NCI-H69 (cell line): ENCODE measurements at places on chromosomes 3 and 15.

GRCh38 chr15:83200162-83200561 lies 7.5 kb downstream of the HDGFL3 start:
- no peak for DNase-seq

DNA sequence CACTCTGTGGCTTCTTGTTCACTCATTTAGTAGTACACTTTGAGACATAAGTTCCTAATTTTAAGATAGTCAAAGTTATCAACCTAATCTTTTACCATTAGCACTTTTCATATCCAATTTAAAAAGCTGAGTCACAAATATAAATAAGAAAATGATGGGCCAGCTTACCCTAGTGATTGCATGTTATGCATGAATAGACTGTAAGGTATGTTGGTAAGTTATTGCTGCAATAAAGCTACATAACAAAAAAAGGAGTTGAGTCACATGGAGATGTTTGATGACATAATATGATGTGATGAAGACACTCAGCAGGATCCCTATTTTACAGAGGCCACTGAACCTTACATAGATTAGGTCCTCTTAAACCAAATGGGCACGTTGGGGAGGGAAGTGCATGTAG lies 161.3 kb downstream of the OCA2 start:
- no peak for DNase-seq

GRCh38 chr3:34261001-34261385 lies 462.6 kb downstream of the PDCD6IP start:
- no peak for DNase-seq

GRCh38 chr3:14391033-14391432 lies 11.4 kb upstream of the SLC6A6 start:
- peak; percentile 92 for DNase-seq

DNA sequence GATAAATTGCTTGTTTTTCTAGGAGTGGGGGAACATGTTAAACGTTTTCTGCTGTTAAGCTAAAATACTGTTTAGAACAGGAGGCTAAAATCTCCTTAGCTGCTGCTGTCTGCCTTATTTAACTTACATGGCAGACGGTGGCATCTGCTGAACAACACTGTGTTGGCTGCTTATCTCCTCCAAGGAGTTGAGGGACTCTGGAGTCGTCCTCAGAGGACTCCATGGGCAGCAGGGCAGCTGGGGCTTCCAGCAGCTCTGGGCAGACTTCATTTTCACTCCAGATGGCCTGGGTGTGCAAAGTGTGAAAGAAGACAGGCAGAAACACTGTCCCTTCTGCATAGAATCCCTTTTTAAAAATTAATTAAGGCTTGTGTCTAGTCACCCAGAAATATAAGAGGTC lies 52.9 kb upstream of the NUDT16 start:
- DNase-seq: no peak

- no peak for DNase-seq
Measured at GRCh38 chr15:94185547-94186236, 45.7 kb upstream of the MCTP2 start.

DNA sequence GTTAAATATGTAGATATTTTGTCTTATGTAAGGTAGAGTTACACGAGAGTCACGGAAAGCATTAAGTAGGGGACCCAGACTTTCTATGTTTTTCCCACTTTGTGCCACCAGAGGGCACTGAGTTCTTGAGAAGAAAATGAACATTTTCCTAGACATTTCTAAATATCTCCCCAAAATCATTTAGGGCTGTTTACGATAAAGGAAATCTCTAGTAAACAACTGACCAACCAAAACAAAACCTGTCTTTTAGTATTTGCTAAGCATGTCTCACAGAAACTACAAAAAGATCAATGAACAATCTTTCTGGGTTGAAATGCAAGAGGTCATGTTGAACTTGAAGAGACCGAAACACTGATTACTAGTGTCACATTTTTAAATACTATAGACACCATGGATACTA lies 16.1 kb downstream of the POU1F1 start:
- peak; percentile 58 for DNase-seq

- no peak for DNase-seq
Measured at GRCh38 chr3:9638155-9638554, 11.2 kb upstream of the MTMR14 start.

- no peak for DNase-seq
Measured at GRCh38 chr3:100027321-100027720, 87.0 kb downstream of the FILIP1L start.

DNA sequence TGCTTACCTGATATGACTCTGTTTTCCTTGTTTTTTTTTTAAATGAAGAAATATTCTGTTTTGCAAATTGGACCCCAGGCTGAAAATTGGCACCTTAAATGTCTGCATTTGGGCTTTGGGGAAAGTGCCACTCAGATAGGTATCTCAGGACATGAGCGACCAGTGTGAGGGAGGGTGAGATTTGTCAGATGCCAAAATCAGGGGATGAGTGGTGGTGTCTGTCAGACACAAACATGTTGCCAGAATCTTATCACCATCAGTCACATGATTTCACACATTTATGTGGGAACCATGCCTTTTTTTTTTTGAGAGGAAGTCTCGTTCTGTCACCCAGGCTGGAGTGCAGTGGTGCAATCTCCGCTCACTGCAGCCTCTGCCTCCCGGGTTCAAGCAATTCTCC lies 75.6 kb upstream of the OSBPL11 start:
- DNase-seq: no peak
